ENCODE measurements at places on chromosomes 11 and 22.
A peak's percentile ranks its signal among the peaks of the same experiment; 100 is the strongest.

- DNase-seq, result no peak
These were observed 87.6 kb downstream of the LARGE1 start for GRCh38 chr22:33832558-33833151.

DNA sequence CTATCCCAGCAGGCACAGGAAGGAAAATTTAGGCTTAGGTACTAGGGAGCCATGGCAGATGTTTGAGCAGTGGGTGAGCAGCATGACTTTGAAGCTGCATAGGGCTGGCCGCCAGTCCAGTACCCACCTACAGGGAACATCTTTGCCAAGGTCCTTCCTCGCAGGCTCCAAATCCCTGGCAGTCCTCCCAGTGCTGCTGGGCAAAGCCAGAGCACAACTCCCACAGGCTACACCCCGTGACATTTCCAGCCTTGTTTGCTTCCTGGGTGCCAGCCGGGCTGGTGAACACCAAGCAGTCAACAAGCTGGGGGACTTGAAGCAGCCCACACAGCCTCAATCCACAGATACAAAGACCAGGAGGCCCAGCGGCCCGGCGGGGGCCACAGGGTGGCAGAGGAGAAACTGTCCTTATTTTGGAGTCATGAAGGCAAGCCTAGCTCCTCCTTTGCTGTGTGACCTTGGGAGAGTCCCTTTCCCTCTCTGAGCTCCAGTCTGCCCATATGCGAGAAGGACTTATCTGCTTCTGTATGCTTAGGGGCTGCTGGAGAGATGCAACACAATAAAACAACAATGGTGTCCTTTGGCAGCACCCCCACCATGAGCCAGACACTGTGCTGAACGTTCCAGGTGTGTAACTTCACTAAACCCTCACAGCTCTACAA, 28.0 kb downstream of the TPST2 start:
- no peak for DNase-seq

GRCh38 chr11:57560146-57560545, 7.3 kb downstream of the UBE2L6 start:
- no peak for DNase-seq

GRCh38 chr11:27241311-27242122, 121.5 kb downstream of the CCDC34 start:
- no peak for DNase-seq

- no peak for DNase-seq
These were observed 44.3 kb downstream of the TBC1D22A start for GRCh38 chr22:46806794-46807193.

DNA sequence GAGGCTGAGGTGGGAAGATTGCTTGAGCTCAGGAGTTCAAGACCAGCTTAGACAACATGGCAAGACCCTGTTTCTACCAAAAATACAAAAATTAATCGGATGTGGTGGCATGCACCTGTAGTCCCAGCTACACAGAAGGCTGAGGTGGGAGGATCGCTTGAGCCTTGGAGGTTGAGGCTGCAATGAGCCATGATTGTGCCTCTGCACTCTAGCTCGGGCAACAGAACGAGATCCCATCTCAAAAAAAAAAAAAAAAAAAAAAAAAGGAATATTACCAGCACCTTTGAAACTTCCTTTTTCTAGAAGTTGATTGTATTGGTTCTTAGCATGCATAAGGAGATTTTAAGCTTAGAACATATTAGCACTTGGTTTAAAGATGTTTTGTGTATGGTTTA, 11.4 kb downstream of the CRKL start:
- DNase-seq, result no peak

DNA sequence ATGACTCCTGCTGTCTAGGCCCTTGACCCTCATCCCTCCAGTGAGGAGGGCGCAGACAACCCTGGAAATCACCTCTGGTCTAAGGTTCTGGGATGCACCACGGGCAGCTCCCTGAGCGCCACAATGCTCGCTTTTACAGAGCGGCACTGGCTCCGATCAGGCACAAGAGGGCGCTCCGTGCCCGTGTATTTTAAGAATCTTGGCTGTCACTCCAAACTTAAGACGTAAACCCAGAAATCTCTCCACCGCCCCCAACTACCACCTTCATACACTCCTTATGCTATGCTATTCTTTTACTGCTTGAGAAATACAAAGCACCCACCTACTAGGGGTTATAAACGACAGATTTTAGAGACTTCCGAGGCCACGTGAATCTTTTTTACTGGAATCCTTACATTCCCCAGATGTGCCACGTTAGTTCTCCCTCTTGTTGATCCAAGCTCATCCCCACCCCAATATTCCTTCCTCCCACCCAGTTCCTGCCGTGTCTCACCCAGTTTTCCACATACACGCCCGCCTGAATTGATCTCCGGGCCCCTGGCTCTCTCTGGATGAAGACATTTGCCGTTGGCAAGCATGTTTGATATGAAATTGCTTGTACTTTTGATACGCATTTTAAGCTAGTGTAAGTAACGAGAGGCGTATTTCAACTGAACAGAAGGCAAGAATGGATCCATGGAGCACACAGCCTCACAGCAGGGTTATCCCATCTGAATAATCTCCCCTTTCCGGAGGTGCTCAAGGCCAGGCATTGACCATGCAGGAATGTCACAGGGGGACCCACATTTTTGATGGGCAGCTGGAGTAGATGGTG, 453.5 kb downstream of the OPCML start:
- no peak for DNase-seq

DNA sequence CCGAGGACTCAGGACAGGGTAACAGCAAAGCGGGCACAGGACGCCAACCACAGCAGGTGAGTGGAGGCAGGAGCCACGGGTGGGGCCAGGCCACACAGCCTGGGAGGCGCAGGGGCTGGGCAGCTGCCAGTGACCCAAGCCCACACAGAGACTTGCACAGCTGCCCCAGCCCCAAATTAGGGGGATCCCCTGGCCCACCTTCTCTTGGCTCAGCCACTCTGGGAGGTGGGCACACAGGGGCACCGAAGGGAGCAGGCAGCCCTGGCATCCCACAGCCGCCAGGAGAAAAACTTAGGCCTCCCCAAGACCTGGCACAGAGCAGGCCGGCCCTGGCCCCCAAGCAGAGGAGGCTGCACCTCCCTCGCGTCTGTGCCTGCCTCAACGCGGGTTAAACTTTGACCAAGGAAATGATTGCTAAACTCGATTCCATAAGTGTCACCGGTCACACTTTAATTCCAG, at the start of gene SLC22A12:
SLC22A12 (plus strand) TSS at position 458 of the 459 bp plus-strand sequence. CDS start 337 bp downstream, outside the sequence.
- no peak for DNase-seq

DNA sequence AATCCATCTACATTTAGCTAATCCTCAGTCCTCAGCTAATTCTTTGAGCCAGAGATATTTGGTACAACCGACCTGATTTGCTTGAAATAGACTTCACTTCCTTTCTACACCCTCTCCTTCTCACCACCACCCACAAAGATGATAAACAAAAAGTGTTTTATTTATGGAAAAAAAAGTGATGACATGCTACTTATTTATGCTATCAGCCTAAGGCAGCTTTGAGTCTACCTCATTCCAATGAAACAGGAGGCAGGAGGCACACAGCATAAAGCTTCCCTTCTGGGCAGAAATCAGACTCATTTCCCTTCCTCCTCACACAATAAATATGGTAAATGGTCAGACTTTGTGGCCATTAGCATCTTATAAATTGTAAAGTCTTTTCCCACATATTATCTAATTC, 325.7 kb downstream of the SOX6 start:
- no peak for DNase-seq

GRCh38 chr11:131685206-131685605, 314.8 kb downstream of the NTM start:
- DNase-seq, result no peak

- no peak for DNase-seq
These were observed 323.3 kb downstream of the BUD13 start for GRCh38 chr11:116449522-116449921.

- DNase-seq, result peak; percentile 81
These were observed 7.0 kb downstream of the FXYD2 start for GRCh38 chr11:117817368-117818040.

DNA sequence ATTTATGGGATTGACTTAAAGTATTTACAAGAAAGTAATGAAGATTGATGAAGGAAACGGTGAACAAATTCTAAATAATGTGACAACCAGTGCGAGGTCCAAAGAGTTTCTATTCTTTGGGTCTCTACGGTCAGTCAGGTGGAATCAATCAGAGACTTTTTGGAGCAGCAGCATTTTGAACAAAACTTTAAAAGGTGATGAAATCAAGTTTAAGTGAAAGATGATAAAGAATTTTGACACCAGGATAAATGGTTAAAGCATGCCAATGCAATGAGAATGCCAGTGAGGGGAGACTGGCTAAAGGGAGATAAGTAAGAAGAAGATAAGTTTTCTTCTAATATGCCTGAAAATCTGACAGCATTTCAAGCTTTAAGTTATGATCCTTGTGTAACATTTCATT, 67.9 kb downstream of the DCUN1D5 start:
- DNase-seq, result no peak

DNA sequence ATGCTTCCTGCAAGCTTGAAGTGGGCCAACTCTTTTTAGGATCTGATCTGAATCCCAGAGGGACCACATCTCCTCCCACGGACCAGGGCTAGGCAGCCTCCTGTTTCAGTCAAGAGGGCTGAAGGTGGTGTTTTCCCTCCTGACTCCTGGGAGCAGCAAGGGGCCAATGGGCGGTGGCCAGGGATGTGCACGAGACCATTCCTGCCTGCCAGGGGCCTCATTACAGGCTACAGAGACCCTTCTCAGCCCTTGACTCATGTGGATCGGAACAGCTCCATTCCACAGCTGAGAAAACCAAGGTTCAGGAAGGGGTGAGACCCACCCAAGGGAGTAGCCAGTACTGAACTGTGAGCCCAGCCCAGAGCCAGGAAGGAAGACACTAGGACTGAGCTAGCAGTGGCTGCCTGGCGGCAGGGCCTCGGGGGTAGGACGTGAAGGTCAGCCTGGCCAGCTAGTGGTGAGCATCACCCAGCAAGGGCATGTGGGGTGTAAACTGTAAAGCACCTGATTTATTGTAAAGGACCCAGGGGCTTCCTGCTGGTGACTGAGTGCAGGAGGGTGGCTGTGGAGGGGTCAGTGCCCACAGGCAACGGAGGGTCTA, 3.4 kb upstream of the P2RY6 start:
- DNase-seq, result no peak
